ENCODE measurements at places on chromosomes 11 and 22. TPM values are rescaled to one million over a fixed set of nuclear protein-coding genes. Genes with fewer than 3 reads are reported as not detected.

DNA sequence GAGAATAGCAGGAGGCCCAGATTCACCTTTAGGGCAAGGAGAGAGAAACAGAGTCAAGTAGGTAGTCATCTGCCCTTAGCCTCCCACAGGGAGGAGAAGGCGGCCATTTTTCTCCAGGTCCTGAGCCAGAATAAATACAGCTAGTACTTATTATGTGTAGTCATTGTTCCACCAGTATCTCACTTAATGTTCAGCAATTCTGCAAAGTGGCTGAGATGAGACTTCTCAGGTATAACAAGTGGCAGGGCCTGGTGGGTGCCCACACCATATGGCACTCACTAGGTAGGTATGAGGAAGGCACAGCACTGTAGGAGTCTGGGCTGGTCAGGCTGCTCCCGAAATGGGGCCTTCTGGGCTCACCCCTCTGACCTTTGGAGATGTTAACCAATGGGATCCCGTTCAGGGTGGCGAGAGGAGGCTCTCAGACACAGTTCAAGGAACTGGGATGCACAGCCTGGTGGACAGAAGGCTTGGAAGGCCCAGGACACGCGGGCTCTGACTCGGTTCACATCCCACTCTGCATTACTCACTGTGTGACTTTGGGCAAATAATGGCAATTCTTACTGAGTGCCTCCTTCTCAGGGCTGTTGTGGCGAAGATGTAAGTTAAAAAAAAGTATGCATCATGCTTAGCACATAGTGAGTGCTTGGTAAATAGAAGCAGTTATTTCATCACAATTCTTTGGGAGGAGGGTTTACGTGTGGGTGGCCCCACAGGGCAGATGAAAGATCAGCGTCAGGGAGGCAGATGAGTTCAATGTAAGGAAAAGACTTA is 25.1 kb downstream of the RTN4RL2 start:
- no peak for DNase-seq
- H3K27ac ChIP-seq = no peak overlapping the region
- no peak overlapping the region for H3K4me3 ChIP-seq
- H3K27me3 ChIP-seq = peaks cover 18% of the 10 kb centered on the region

TST gene
- 2.4 TPM for total RNA-seq

CRYBA4 gene
- total RNA-seq = not detected

GRCh38 chr11:45288339-45288738 is 2.2 kb upstream of the SYT13 start:
- H3K27me3 ChIP-seq = peaks cover 71% of the 10 kb centered on the region
- no peaks in the 10 kb centered on the region for H3K4me1 ChIP-seq
- DNase-seq = no peak
- H3K36me3 ChIP-seq = no peaks in the 10 kb centered on the region

DNA sequence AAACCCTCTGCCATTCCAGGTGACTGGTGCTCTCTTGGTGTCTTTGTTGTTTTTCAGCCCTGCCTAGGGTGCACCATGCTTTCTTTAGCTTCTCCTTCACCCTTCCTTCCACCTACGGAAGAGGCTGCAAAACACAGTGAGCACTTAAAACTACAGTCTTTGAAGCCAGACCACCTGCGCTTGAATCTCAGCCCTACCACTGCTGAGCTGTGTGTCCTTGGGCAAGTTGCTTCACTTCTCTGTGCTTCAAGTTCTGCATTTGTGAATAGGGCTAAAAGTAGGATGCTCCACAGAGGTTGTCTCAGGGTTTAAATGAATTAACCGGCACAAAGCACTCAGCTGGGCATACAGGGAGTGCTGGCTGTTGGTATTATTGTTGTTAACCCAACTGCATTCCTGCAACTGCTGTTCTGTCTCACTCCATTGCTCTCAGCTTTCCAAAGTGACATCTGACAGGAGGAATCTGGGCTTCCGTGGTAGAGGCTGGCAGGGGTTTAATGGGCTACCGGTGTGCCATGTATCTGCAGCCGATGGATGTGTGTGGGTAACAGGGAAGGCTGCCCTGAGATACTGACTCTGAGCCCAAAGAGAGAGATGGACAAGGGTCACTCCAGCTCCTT is 139.3 kb downstream of the FBXO7 start:
- no peaks in the 10 kb centered on the region for H3K36me3 ChIP-seq
- H3K27me3 ChIP-seq = no peaks in the 10 kb centered on the region
- no peak overlapping the region for H3K27ac ChIP-seq
- no peak overlapping the region for H3K4me3 ChIP-seq
- no peak for DNase-seq

DNA sequence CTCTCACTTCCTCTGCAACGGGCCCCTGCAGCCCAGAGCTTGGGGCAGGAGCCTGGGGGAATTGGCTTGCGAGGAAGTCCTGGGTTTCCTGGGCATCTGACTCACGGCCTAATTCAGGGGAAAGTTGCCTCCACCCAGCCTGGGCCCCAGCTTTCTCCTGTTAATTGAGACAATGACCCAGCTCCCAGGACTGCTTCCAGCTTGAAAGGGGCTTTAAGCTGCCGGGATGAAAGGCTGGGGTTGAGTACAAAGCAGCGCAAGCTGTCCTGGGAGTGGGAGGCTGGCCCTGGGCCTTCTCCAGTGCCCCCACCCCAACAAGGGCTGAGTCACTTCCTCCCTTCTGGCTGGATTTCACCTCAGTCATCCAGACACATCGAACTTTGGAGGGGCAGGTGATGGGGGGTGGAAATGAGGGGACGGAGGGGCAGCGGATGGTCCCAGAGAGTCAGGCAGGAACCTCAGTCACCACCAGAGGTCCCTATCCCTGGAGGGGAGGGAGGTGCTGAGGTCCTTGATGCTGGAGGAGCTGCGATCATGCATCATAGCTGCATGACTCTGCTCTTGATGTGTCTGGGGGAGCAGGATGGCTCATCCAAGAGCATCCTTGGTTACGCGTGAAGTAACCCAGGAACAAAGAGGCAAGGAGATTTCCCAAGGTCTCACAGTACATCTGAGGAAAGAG is 30.1 kb upstream of the OAF start:
- DNase-seq = peak; percentile 0
- no peak overlapping the region for H3K27ac ChIP-seq
- no peaks in the 10 kb centered on the region for H3K4me1 ChIP-seq
- H3K36me3 ChIP-seq = no peaks in the 10 kb centered on the region

GRCh38 chr11:84626256-84626655 is 1000.9 kb downstream of the DLG2 start:
- H3K27me3 ChIP-seq = no peaks in the 10 kb centered on the region
- H3K4me1 ChIP-seq = no peaks in the 10 kb centered on the region
- DNase-seq = no peak
- no peak overlapping the region for H3K27ac ChIP-seq
- H3K36me3 ChIP-seq = no peaks in the 10 kb centered on the region

OR8D4 gene
- not detected for total RNA-seq

GLB1L3 gene
- 6.8 TPM for total RNA-seq

SLC1A2 gene
- not detected for total RNA-seq

GRIA4 gene
- not detected for total RNA-seq

DNA sequence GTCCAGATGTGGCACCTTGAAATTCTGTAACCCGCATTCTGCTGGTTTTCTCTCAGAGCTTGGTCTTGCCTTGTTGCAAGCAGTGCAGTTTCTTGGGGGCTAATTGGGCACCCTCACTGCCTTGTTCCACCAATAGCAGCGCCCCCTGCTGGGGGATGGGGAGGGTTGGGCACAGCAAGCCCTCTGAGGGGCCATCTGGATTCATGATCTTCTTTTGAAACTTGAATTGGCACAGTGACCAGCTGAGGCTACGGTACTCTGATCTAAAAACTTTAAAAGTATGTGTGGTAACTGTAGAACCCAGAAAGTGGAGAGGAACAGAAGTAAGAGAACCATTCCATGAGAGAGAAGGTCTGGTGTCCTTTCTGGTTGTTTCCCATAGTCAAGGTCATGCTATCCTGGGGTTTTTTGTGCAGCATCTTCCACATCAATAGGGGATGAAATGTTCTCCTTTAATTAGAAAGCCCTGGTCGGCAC is 64.2 kb downstream of the MED15 start:
- peaks cover 71% of the 10 kb centered on the region for H3K4me1 ChIP-seq
- peaks cover 92% of the 10 kb centered on the region for H3K36me3 ChIP-seq
- peak; percentile 60 for DNase-seq
- H3K27me3 ChIP-seq = no peaks in the 10 kb centered on the region
- H3K27ac ChIP-seq = peak overlapping the region; percentile 93
- H3K4me3 ChIP-seq = peak overlapping the region; percentile 54

GRCh38 chr11:82191695-82192094 is 542.0 kb downstream of the FAM181B start:
- H3K27me3 ChIP-seq = no peaks in the 10 kb centered on the region
- H3K27ac ChIP-seq = no peak overlapping the region
- no peak overlapping the region for H3K4me3 ChIP-seq
- H3K4me1 ChIP-seq = no peaks in the 10 kb centered on the region

- H3K4me3 ChIP-seq = no peak overlapping the region
- H3K27ac ChIP-seq = no peak overlapping the region
- H3K36me3 ChIP-seq = peaks cover 38% of the 10 kb centered on the region
- no peaks in the 10 kb centered on the region for H3K27me3 ChIP-seq
Observed at GRCh38 chr11:13415201-13415600, 47.8 kb downstream of the BTBD10 start.

- H3K27me3 ChIP-seq = no peaks in the 10 kb centered on the region
- H3K4me1 ChIP-seq = peaks cover 4% of the 10 kb centered on the region
- no peak overlapping the region for H3K27ac ChIP-seq
- no peak for DNase-seq
- H3K36me3 ChIP-seq = no peaks in the 10 kb centered on the region
- H3K4me3 ChIP-seq = no peak overlapping the region
Observed at GRCh38 chr22:42977569-42977968, 37.4 kb downstream of the PACSIN2 start.

DEAF1 gene
- total RNA-seq = 48.8 TPM

IL18BP gene
- 16.5 TPM for total RNA-seq

DNA sequence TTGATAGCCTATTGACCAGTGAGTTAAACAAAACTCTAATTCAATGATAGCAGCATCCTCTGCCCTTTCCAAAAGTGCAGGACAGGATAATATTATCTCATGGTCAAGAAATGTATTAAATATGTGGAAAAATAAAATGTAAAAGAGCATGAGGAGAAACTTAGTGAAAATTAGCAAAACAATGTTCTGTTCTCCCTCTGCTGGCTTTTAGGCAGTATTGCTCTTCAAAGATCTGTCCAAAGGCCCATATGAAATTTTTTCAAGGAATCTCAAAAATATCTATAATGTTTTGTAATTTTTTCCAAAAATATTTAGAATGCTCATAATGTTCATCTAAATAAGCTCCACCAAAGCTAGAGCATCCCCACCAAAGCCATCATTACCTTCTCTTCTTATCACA is 8.3 kb upstream of the ARL14EP start:
- no peaks in the 10 kb centered on the region for H3K36me3 ChIP-seq
- peaks cover 13% of the 10 kb centered on the region for H3K4me1 ChIP-seq
- H3K4me3 ChIP-seq = no peak overlapping the region
- no peak overlapping the region for H3K27ac ChIP-seq

TECTA gene
- 0.25 TPM for total RNA-seq

DNA sequence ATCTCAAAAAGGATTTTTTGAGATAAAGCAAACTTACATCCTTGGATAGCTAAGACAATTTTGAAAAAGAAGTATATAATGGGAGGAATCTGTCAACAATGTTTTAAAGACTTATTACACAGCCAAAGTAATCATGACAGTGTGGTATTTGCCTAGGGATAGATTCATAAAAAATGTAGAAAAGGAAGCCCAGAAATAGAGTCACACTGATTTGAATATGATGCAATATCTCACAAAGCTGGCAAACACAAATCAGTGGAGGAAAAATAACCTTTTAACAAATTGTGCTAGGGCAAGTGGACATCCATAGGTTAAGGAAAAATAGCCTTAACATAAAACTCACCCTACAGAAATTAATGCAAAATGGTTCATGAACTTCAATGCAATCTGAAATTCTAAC is 6.0 kb downstream of the XKR3 start:
- peaks cover 3% of the 10 kb centered on the region for H3K27me3 ChIP-seq
- H3K4me1 ChIP-seq = peaks cover 5% of the 10 kb centered on the region
- DNase-seq = no peak
- H3K4me3 ChIP-seq = no peak overlapping the region
- no peaks in the 10 kb centered on the region for H3K36me3 ChIP-seq
- H3K27ac ChIP-seq = no peak overlapping the region

DNA sequence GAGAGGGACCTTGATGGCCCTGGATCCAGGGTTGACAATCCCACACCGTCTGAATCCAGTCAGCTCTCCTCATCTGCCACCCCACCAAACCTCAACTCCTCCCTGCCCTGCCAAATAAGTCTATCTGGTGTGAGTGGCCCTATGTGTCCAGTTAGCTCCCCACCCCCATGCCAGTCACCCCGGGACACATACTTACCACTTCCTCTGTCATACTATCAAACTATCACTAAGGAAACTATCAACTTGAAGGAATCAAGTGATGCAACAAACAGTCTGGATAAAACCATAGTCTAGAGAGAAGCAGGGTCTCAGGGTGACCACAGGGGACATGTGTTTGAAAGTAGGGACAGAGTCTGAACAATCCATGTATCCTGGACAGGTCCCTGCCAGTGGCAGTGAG is 13.2 kb upstream of the CSF2RB start:
- no peak overlapping the region for H3K4me3 ChIP-seq
- H3K36me3 ChIP-seq = peaks cover 4% of the 10 kb centered on the region
- H3K4me1 ChIP-seq = peaks cover 26% of the 10 kb centered on the region
- H3K27ac ChIP-seq = peak overlapping the region; percentile 27
- no peak for DNase-seq

OSBP2 gene
- total RNA-seq = 1.1 TPM

NCR3LG1 gene
- 0.30 TPM for total RNA-seq

NRIP3 gene
- total RNA-seq = 0.75 TPM

DNA sequence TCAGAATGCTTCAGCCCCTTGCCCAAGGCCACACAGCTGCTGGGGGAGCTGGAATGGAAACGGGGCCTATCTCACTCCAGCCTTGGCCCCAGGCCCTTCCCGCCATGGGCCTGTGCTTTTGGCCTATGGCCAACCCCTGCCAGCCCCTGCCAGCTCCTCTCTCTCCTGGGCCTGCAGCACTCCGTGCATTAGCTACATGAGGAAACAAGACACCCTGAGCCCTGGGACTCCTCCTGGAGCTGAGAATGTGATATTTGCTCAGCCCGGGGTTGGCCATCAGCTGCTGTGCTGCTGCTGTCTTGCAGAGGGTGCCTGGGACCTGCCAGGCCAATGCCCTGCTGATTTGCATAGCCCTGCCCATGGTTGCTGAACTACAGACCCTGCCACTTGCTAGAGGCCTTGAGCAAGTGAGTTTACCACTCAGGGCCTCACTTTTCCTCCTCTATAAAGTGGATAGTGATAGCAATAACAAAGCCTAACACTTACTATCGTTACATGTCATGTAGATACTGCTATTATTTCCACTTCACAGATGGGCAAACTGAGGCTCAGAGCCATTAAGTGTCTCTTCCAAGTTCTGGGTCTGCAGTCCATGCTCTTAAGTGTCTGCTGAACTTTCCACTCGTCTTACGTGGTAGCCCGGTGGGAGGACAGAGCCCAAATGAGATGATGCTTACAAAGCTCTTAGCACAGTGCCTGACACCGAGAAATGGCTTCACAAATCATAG is 99.6 kb downstream of the KIAA1671 start:
- no peak for DNase-seq
- no peak overlapping the region for H3K4me3 ChIP-seq
- H3K36me3 ChIP-seq = peaks cover 24% of the 10 kb centered on the region
- H3K4me1 ChIP-seq = peaks cover 24% of the 10 kb centered on the region
- H3K27ac ChIP-seq = no peak overlapping the region
- no peaks in the 10 kb centered on the region for H3K27me3 ChIP-seq

- DNase-seq = no peak
- H3K27me3 ChIP-seq = no peaks in the 10 kb centered on the region
- H3K4me1 ChIP-seq = no peaks in the 10 kb centered on the region
- H3K27ac ChIP-seq = no peak overlapping the region
- no peaks in the 10 kb centered on the region for H3K36me3 ChIP-seq
Observed at GRCh38 chr11:106969644-106970355, 48.5 kb downstream of the GUCY1A2 start.

MUC5AC gene
- not detected for total RNA-seq

- no peak for DNase-seq
- H3K4me1 ChIP-seq = peaks cover 46% of the 10 kb centered on the region
- H3K36me3 ChIP-seq = peaks cover 67% of the 10 kb centered on the region
Observed at GRCh38 chr11:102393272-102393730, 46.3 kb downstream of the BIRC2 start.

All from activated CD4-positive, alpha-beta T cell treated with anti-CD3 and anti-CD28 coated beads, Interleukin-2, amount 10 ng/mL, durations not matched to agents 7 days and 5 days (primary cell).